ENCODE measurements at places on chromosomes 11 and 22. TPM values are rescaled to one million over a fixed set of nuclear protein-coding genes. Genes with fewer than 3 reads are reported as not detected.

GRCh38 chr11:116427903-116428637 is 344.7 kb downstream of the BUD13 start:
- DNase-seq, result no peak
- H3K4me3 ChIP-seq, result no peak overlapping the region
- H3K4me1 ChIP-seq, result no peaks in the 10 kb centered on the region
- H3K27ac ChIP-seq, result no peak overlapping the region
- peaks cover 11% of the 10 kb centered on the region for H3K27me3 ChIP-seq

GRCh38 chr22:19287889-19288288 is 3.6 kb downstream of the CLTCL1 start:
- peaks cover 28% of the 10 kb centered on the region for H3K27me3 ChIP-seq
- DNase-seq, result no peak
- peaks cover 21% of the 10 kb centered on the region for H3K4me1 ChIP-seq
- H3K4me3 ChIP-seq, result no peak overlapping the region
- no peak overlapping the region for H3K27ac ChIP-seq

GRCh38 chr22:44892243-44892642 is 117.6 kb downstream of the PHF21B start:
- no peaks in the 10 kb centered on the region for H3K36me3 ChIP-seq
- H3K27ac ChIP-seq, result no peak overlapping the region
- H3K4me3 ChIP-seq, result no peak overlapping the region
- no peaks in the 10 kb centered on the region for H3K27me3 ChIP-seq
- no peak for DNase-seq
- H3K4me1 ChIP-seq, result no peaks in the 10 kb centered on the region

- no peak overlapping the region for H3K27ac ChIP-seq
- peaks cover 48% of the 10 kb centered on the region for H3K36me3 ChIP-seq
- no peak for DNase-seq
- peaks cover 2% of the 10 kb centered on the region for H3K4me1 ChIP-seq
Observed at GRCh38 chr11:94459576-94459975, 34.1 kb downstream of the MRE11 start.

DNA sequence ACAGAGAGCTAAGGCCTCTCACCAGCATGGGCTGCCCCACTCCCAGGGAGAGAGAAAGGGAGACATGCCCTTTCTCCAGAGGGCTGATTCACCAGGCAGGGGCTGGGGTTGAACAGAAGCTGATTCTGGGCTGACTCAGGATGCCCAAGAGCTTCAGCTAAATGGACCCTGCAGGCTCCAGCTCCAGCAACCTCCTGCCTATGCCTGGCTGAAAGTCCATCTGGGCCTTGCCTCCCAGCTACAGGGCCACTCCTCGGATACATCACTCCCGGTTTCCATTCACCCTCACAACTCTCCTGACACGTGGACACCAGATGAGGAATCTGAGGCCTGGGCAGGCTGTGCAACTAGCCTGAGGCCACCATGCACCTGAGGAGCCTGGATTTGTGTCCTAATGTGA is 215.5 kb downstream of the BUD13 start:
- no peak overlapping the region for H3K4me3 ChIP-seq
- no peaks in the 10 kb centered on the region for H3K36me3 ChIP-seq
- no peaks in the 10 kb centered on the region for H3K4me1 ChIP-seq
- H3K27ac ChIP-seq, result no peak overlapping the region
- H3K27me3 ChIP-seq, result no peaks in the 10 kb centered on the region

DNA sequence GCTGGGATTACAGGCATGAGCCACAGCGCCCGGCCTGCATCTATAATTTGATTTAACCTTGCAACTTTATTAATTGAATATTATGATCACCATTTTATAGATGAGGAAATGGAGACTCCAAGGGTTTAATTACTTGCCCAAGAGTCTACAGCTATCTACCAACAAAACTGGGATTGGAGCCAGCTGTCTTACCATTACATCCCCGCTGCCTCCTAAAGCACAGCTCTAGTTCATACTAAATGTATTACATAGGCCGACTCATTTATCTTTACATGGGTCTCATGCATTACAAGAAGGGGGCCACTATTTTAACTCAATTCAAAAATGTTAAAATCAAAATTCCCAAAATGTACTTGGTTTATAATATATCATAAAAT is 14.1 kb upstream of the TMA7B start:
- H3K4me3 ChIP-seq, result no peak overlapping the region
- peaks cover 56% of the 10 kb centered on the region for H3K36me3 ChIP-seq
- H3K27me3 ChIP-seq, result no peaks in the 10 kb centered on the region
- peak overlapping the region; percentile 95 for H3K27ac ChIP-seq
- DNase-seq, result no peak

DNA sequence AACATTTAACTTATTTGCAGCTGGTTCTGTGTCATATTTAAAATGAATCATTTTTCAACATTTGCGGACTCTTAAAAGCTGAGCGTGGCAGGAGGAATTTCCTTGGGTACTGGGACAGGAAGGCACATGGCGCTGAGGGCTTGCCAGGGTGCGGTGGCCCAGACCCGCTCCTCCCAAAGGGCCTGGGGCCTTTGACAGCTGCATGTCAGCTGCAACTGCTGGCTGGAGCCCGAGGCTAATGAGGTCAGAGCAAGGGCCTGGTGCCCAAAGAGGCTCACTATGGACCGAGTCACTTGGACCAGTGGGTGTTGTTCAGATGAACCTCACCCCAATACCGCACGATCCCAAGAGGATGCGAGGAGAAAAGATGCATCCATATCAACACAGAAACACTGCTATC is 326.9 kb downstream of the CTTN start:
- no peaks in the 10 kb centered on the region for H3K27me3 ChIP-seq
- no peak overlapping the region for H3K4me3 ChIP-seq
- no peaks in the 10 kb centered on the region for H3K36me3 ChIP-seq
- H3K4me1 ChIP-seq, result no peaks in the 10 kb centered on the region

GRCh38 chr11:7655253-7656217 is 17.8 kb downstream of the CYB5R2 start:
- H3K27me3 ChIP-seq, result no peaks in the 10 kb centered on the region
- H3K4me1 ChIP-seq, result no peaks in the 10 kb centered on the region
- H3K27ac ChIP-seq, result no peak overlapping the region
- H3K4me3 ChIP-seq, result no peak overlapping the region
- DNase-seq, result no peak

GRCh38 chr11:101840704-101841103 is 74.1 kb upstream of the CEP126 start:
- H3K27me3 ChIP-seq, result no peaks in the 10 kb centered on the region
- DNase-seq, result no peak
- no peak overlapping the region for H3K27ac ChIP-seq
- no peak overlapping the region for H3K4me3 ChIP-seq
- no peaks in the 10 kb centered on the region for H3K36me3 ChIP-seq
- H3K4me1 ChIP-seq, result no peaks in the 10 kb centered on the region

DNA sequence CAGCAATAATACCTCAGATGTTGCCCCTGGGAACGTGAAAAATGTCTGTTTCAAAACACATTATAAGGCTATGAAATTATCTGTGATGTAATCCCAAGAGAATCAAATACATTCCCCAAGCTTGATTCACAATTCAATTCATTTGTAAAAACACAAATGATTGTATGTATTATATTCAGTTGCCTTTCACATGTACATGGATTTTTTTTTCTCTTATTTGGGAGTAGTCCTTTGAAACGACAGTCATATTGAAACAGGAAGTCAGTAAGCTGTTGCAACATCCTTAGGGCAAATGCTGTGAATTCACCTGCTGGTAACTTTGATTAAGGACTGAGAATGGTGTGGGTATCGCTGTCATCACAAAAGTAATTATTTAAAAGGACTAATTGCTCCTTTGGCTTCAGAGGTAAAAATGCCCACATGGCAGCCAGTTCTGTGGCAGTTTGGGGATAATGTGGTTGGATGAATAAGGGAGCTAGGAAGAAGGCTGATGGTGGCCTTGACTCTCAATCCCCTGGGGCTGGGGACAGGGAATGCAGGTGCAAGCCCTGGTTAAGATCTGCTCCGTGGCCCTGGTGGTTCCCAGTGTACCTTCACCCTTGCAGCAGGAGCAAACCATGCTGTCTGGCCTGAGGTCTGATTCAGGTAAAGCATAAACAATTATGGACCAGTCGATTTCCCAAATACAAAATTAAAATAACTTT is 13.2 kb downstream of the EHF start:
- peaks cover 16% of the 10 kb centered on the region for H3K27me3 ChIP-seq
- H3K4me3 ChIP-seq, result no peak overlapping the region
- no peak for DNase-seq
- H3K27ac ChIP-seq, result peak overlapping the region; percentile 51

Gene P2RY2
- not detected for total RNA-seq

Gene C11orf21
- total RNA-seq, result 2.6 TPM

Gene CSNK2A3
- 2.5 TPM for total RNA-seq

Gene NCR3LG1
- total RNA-seq, result 5.0 TPM
